ENCODE measurements at places on chromosomes 5 and 9. TPM values are rescaled to one million over a fixed set of nuclear protein-coding genes. Genes with fewer than 3 reads are reported as not detected.

Gene GFI1B
- total RNA-seq = not detected

Gene INSL4
- not detected for total RNA-seq

Gene CCDC183
- total RNA-seq = 2.2 TPM

Gene RAD23B
- 107 TPM for total RNA-seq

Gene TAF11L10
- not detected for total RNA-seq

Gene AIF1L
- 20.8 TPM for total RNA-seq

Gene DIRAS2
- 0.12 TPM for total RNA-seq

Gene TSSK1B
- not detected for total RNA-seq

Gene C9
- not detected for total RNA-seq

Gene PLPP7
- total RNA-seq = 7.8 TPM

Gene ICE1
- total RNA-seq = 29.4 TPM

Gene PLEKHG4B
- 0.44 TPM for total RNA-seq

Gene CAMSAP1
- 25.2 TPM for total RNA-seq

Gene PCDHGB5
- 6.5 TPM for total RNA-seq

Gene HTR4
- not detected for total RNA-seq

Gene PIP5K1B
- 14.3 TPM for total RNA-seq

Gene FCN1
- 8.7 TPM for total RNA-seq

- no peak for DNase-seq
Measured at GRCh38 chr5:19986031-19986619, 1.9 kb downstream of the CDH18 start.

GRCh38 chr5:151288180-151288579, 15.4 kb downstream of the SLC36A3 start:
- DNase-seq = no peak

- no peak for DNase-seq
Measured at GRCh38 chr5:176816043-176816745, 5.8 kb downstream of the UNC5A start.

DNA sequence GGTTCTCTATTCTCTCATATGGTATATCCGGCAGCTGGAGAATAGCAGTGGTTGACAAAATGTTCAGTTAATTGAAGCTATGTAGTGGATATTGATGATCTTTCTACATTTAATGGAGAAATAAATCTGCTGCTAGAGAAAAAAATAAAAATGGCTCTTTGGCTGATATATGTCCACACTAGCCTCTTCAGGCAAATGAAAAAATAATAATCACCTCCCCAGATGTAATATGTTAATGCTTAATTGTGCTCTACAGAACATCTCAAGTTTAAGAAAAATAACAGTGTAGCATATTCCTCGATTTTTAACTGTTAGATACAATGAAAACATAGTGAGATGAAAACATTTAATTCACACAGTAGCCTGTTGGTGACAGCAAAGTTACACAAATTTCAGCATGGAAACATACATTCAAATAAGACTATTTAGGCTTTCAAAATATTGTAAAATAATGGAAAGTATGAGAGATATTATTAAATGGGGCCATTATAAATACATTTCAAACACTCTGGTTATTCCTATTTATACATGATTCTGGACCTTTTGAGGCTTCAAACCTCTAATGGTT, 543.0 kb downstream of the MAT2B start:
- no peak for DNase-seq

GRCh38 chr9:131656356-131657036, 83.4 kb downstream of the RAPGEF1 start:
- no peak for DNase-seq

DNA sequence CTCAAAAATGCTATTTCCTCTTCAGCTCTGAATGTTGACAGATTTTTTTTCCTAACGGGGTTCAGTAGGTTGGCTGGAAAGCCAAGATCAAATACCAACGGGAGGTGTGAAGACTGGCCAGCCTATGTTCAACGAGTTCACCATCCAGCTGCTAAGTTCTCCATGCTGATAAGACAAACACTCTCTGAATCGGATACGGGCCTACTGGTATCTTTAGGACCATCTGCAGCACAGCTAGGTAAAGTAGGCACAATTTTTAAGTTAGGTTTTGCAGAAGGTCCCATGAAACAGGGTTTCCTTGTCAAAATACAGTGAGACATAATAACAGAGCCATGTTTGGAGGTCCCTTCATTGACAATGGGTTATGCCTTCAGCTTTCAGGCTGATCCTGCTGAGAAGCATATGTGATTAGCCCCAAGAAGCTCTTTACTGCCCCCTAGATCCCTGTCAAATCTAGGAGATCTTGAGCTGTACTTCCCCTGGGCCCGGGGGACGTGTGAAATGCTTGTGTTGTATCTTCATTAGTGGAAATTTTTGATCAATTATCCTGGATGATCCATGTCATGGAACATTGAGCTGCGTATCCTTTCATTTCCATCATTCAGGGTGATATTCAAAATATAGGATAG, 60.6 kb downstream of the PGM5 start:
- no peak for DNase-seq

DNA sequence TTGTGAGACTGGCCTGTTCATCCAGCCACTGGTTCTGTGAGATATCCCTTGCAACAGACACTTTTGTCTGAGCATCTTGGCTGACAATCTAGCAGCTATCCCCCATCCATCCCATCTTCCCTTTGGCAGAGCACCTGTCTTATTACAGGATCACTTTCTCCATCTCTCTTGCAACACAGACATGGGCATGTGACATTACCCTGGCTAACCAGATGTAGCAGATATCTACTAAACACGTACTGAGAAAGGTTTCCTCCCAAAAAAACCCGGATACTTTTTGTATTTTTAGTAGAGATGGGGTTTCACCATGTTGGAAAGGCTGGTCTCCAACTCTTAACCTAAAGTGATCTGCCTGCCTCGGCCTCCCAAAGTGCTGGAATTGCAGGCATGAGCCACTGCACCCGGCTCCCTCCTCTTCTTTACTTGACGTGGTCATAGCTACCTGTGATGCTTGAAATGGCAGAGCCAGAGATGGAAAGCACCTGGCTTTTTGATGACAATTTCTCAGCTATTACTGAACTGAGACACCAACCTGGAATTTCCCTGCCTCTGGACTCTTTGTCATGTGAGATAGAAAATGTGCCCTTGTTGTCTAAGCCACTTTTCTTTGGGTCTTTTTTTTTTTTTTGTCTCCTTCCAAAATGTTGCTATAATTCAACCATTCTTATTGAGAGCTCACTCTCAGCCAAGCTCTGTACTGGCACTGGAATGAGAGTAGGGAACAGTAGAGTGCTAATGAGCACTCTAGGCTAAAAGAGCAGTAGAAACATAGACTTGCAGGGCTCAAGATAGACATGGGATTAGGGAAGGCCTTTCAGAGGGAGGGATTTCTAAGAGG, 32.6 kb downstream of the FNBP1 start:
- no peak for DNase-seq

GRCh38 chr5:112119508-112119907, 299.6 kb downstream of the EPB41L4A start:
- DNase-seq = no peak

DNA sequence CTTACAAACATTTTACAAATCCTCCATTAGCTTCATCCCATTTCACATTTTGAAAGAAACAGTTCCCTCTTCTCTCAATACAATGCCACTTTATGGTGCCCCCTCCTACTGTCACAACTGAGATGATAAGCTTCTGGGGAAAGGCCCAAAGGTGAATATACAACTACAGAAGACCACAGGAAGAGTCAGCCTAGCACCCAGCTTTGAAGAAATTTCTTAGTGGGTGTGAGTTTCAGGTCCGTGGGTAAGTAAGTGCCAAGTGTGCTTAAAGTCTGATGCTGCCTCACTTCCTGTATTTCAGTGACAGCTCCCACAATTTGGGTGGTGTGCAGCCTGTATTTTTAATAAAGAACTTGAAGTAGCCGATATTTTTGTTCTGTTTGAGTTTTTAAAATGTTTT, 68.1 kb downstream of the ARHGEF28 start:
- no peak for DNase-seq

- DNase-seq = no peak
Measured at GRCh38 chr5:7742241-7742656, 108.7 kb downstream of the CFAP90 start.

- no peak for DNase-seq
Measured at GRCh38 chr5:33311893-33312292, 128.9 kb upstream of the TARS1 start.

DNA sequence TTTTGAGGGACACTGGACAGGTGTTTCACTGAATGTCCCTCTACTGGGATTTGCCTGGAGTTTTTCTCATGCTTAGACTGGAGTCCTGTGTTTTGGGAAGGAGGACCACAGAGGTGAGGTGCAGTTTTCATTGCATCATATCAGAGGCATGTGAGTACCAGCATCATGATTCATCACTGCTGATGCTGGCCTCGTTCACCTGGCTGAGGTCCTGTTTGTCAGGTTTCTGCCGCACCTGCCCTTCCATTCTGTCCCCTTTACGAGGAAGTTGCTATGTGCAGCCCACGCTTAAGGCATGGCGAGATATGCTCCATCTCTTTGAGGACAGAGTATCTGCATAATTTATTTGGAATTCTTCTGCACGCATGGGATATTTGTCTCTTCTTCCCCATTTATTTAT, 162.1 kb downstream of the TENT4A start:
- DNase-seq = no peak

GRCh38 chr5:10666531-10667299, 94.3 kb downstream of the DAP start:
- no peak for DNase-seq

GRCh38 chr9:127850286-127850830, 4.1 kb downstream of the ENG start:
- DNase-seq = no peak

DNA sequence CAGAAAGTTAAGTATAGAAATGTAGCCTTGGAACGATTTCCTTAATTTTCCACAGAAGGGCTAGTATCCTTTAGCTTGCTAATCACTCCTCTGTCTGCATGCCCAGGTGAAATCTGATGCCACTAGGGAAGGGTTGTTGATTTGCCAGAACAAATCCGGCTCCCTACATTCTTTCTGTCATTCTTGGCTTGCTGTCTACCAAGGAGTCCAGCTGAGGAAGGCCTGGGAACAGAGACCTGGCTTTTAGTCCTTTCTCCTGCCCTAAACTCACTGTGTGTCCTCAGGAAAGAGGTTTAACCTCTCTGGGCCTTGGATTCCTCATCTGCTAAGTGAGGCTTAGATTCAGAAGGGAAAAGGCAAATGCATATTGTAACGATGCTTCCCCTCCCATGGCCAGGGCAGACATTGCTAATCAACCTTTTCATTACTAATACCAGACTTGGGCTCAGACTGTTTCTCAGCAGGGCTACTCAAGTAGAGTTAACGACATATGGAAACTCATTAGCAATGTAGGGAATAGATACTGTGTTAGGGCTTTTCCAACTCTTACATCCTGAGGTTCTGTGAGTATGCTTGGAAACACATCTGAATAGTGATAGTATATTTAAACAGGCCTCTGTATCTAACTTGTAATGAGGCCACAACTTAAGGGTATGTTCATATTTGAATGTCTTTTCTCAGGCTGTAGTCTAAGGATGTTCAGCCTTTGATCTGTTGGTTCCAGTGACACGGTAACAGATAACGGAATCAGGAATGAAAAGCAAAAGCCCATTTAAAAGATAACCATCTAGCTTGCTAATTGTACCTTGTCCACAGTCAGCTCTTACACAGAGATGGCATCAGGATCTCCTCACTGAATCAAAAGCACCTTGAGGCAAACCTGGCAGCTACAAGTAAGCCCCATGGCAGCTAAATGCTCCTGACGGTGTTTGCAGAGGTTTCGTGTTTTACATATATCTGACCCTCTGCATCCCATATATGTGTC, 4.1 kb downstream of the GALNT10 start:
- no peak for DNase-seq

DNA sequence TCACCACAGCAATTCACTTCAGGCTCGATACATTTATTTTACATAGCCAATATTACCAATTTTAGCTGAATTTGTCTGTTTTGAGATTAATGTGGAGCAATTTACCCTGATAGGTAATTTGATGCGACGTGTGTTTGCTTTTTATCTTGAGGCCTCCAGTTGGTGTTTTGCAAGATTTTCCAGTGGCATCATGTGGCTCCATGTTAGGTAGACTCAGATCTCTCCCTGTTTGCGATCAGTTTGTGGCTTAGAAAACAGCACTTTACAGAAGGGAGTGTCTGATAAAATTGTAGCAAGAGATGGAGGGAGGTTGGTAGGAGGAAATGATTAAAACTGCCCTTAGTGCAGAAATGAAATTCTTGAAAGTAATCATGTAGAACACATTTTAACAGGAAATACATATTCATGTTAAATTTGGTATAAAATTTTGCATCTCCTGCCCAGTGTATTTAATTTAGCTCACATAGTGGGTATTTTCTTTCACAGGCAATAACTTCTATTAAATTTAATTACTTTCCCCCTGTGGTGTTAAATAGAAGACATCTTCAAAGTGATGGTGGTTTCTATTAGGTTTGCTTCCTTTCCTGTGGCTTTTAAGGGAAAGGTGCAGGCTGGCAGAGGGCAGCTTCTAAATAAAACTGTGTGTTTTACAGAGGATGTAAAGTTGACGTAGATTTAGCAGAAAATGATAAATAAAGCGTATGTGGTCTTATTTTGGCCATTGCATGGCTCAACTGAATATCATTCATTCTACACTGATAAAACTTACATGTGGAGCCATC, 135.8 kb downstream of the KDM4C start:
- DNase-seq = no peak

DNA sequence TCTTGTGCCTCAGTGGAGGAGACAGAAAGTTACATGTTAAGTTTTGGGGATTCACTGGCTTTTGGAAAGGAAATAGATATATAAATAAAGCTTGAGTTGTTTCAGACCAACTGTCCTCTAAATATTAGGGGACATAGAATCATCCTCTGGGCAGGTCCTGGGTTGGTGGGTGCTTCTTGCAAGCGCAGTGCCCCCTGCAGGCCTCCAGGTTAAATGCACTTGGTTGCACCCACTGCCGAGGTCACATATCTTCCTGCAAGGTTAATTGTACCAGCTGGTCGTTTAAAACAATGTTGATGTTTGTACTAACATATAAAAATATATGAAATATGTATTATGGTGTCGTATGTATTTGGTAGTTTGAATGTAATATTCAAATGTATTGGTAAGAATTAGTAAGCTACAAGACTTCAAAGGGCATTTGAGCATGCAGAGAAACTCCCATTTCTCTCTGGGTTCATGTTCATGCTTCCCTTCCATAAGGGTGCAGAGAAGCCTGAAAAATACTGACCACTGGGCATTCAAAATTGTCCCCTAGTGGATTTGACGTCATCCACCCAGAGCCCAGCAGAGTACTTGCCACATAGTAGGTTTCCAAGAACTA, 87.0 kb downstream of the ZNF618 start:
- no peak for DNase-seq

DNA sequence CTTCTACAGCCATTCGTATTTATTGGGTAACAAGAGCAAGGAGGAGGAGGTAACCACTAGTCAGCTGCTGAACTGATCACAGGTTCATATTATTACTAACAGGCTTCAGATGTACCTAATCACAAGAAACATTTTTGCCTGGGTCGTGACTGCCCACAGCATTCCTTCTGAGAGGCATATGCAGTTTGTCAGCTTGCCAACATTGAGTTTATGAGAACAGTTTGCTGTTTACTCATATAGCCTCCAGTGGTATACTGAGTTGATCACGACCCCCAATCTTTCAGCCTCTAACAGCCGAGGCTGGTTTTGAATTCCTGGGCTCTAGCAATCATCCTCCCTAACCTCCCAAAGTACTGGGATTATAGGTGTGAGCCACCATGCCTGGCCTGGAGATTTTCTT, 693.6 kb downstream of the TLE1 start:
- no peak for DNase-seq

- DNase-seq = no peak
Measured at GRCh38 chr5:96597438-96598020, 64.6 kb upstream of the CAST start.

- DNase-seq = no peak
Measured at GRCh38 chr5:54719384-54720283, 202.1 kb downstream of the SNX18 start.

- no peak for DNase-seq
Measured at GRCh38 chr5:105134328-105134727, 1571.7 kb upstream of the NUDT12 start.

- no peak for DNase-seq
Measured at GRCh38 chr9:89252651-89253267, 58.2 kb upstream of the CKS2 start.
